ENCODE measurements at places on chromosomes 4 and X.

DNA sequence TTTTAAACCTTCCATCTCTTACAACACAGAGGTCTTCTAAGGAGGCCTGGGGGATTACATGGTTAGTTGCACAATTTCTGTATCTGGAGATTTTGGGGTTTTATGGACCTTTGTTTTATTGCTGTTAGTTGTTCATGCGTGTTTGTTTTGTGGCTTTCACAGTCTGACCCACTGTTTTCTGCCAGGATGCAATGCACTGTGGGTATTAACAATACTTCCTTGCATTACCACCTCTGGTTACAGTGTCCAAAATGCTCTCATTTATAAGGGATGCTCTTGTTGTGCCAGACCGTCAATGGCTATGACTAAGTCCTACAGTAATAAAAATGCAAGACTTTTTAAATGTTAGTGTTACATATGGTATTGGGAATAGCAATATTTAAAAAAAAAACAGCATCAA is 730.2 kb downstream of the KCTD8 start:
- no peak for DNase-seq

DNA sequence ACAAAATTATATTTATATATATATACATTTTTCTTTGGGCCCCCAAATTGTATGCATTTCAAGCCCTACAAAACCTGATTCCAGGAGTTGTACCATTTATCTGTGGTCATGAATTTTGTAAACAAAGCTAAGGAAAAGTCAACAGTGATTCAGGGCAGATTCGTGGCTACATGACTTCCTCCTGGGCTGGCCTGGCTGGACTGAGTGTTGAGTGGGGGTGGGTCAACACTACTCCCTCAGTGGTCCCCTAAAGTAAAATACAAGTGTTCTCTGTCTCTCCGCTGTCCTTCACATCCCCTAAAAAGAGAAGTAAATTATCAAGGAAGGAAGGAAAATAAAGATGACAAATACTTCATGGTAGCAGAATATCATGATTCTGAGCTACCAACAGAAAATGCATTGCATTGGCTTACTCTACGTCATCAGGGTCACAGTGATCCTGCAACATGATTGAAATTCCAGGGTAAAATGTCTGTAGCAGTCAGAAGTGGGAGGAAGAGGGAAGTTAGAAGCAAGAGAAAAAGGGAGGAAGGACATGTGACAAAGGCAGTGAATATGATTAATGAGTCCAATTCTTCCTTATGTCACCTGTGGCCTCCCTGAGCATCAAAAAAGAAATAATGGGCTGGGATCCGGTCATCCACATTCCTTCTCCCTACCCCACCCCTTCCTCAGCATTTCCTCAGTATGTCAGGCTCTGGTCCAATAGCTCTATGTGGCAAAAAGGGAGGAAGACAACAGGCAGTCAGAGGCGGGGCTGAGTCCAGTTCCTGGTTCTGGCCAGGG is 42.4 kb upstream of the MYOZ2 start:
- no peak for DNase-seq

GRCh38 chr4:107120661-107121060 is 84.5 kb upstream of the DKK2 start:
- no peak for DNase-seq

DNA sequence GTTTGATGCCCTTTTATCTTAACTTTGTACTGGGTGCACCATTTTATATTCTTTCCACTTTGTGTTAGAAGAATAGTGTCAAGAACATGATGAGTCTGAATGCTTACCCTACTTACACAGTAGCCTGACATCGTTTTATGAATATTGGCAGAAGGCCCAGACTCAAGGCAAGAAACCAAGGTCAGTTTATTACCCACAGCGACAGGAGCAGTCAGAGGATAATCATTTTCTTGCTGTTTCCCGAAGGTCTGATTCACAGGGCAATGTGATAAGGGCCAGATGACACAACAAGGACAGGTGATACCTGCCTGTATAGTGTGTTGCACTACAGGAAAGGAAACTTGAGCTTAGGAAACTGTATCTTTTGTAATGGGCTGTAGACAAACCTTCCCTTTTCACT is 417.4 kb downstream of the SPOCK3 start:
- no peak for DNase-seq

- no peak for DNase-seq
Measured at GRCh38 chrX:18899796-18900380, 84.0 kb downstream of the PHKA2 start.

- no peak for DNase-seq
Measured at GRCh38 chr4:35503435-35503834, 740.9 kb downstream of the ARAP2 start.

GRCh38 chr4:12487000-12487399 is 997.1 kb downstream of the RAB28 start:
- DNase-seq = no peak

GRCh38 chr4:954211-955020 is 19.0 kb downstream of the DGKQ start:
- no peak for DNase-seq

DNA sequence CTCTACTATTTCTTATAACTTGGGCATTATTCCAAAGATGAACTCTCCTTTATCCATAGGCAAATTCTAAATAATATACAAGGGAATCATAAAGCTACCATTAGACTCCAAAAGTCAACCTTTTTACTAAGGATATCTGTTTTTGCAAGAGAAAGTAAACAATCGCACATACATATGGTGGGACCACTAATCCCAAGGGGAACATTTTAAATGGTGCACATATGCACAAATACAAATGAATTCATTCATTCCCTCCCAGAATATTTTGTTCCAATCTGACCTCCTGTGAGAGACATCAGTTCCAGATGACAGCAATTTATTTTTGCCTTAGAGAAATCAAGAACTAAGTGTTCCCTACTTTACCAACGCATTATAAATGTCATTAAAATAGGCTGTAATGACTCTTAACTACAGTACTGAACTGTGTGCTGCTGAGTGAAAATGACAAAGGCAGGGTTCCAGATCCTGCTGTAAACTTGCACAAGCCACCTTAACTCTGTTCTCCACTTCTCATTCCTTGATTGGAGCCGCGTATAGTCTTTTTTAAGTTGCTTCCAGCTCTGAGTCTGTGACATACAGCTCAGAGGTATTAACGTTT is 2.0 kb downstream of the DHX15 start:
- no peak for DNase-seq

- DNase-seq = no peak
Measured at GRCh38 chrX:107766470-107767150, 9.0 kb downstream of the TSC22D3 start.

DNA sequence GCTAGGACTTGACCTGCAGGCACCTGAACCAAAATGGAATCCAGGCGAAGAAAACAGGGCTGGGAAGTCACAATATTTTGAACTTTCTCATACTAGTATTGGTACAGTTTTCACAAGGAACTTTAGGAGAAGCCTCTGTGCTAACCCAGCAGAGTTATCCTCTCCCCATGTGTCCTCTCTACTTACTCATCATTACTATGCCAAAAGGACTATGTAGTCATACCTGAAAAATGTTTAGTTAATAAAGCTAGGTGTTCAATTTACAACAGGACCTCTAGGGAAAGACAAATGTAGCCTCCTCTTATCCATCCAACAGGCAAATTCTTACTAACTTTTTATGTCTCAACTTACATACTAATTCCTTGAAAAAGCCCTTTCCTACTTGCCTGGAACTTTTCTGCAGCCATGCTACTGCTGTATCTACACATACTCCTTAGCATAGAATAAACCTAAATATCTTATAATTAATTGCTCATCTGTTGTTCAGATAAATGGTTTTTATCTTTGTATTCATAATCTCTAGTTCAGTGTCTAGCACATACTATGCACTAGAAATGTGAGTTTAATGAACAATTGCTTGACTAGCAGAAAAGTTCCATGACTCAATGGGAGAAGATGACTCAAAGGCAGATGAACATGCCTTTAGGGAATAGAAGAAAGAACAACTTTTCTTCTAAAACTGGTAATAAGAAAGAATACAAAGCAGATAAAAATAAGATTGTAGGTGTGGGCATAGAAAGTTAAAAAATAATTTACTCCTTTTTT is 215.5 kb upstream of the VEGFC start:
- no peak for DNase-seq

DNA sequence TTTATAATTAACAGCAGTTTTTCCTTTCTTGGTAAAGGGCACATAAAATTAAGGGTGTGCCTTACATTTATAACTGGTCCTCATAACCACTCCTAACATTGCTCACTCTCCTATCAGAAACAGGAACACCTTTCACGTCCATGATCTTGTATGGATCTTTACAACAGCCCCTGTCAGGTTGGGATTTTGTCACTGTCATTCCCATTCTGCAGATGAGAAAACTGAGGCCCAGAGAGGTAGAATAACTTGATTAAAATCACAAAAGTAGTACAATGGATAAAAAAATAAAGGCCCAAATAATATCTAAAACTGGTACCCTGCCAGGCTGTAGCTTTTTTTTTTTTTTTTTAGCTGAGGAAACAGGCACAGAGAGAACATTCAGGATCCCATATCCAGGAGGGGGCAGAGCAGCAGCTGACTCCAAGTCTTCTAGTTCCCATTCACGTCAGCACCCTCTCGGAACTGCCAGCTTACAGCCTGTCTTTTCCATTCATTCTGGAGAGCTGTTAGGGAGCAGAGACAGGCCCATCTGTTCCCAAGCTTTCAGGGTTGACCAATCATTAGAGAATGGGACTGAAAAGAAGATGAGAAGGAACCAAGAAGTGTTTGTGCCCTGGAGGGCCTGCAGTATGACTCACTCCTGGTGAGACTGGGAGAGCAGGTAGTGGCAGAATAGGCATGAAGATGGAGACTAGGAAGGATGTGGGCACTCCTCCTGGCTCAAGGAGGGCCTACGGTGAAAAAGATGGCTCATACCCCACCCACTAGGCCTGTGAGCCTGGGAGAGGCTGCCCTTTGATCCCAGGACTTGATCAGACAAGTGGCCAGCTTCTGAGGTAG is 7.3 kb downstream of the SUV39H1 start:
- no peak for DNase-seq

DNA sequence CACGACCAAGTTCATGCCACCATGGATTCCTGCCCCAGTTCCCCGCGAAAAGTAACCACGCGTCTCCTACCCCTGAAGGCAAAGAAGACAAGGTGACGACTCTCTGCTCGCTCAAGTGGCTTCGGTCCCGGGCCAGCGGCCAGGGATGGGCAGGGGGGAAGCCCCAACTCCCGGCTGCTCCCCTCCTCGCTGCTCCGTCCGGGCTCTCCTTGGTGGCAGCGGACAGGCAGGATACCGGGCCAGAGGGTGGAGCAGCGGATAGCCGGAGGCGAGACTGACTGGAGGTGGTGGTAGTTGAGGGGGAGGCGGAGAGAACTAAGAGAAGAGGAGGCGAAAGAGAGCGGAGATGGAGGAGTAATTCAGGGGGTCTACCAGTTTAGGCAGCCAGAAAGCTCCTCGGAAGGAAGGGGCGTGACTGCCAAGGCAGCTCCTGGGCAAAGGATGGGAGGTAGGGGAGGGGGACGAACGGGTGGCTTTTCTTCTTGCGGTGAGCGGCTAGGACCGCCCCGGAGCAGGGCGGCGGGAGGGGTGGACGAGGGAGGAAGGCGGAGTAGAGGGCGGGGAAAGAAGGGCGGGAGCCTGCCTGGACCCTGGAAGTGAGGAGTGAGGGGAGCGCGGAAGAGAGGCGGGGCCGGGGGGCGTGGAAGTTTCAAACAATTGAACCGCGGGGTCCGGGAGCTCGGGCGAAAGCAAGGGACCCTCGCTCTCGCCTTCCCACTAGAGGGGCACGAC is at the start of gene AMOT:
AMOT (minus strand) TSS at position 450 of the 732 bp plus-strand sequence. CDS start 17,705 bp downstream, outside the sequence.
- peak; percentile 19 for DNase-seq

GRCh38 chr4:123867910-123868587 is 471.5 kb downstream of the SPRY1 start:
- DNase-seq = no peak

DNA sequence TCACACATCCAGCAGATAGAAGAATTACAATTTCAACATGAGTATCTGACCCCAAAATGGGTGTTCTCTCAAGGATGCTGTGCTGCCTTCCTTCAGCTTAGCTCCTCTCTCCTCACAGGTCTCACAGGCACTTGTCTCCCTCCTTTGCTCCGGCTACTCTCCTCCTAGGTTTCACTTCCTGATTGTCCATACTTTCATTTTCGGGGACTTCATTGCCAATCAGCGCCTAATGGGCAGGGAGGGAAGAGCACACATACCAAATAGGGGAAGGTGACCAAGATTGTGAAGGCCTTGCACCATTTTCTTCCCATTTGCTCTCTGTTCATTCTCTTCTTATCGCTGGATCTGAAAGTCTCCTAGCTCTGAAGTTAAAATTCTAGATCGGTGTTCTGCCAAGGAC is 125.4 kb upstream of the EOLA2 start:
- DNase-seq = no peak

- no peak for DNase-seq
Measured at GRCh38 chr4:141215030-141215429, 5.7 kb upstream of the ZNF330 start.

GRCh38 chrX:115503099-115503498 is 57.9 kb upstream of the PLS3 start:
- DNase-seq = no peak

GRCh38 chr4:82667761-82668480 is 106.1 kb upstream of the TMEM150C start:
- DNase-seq = no peak

- no peak for DNase-seq
Measured at GRCh38 chr4:76779740-76780459, 118.0 kb downstream of the SOWAHB start.

DNA sequence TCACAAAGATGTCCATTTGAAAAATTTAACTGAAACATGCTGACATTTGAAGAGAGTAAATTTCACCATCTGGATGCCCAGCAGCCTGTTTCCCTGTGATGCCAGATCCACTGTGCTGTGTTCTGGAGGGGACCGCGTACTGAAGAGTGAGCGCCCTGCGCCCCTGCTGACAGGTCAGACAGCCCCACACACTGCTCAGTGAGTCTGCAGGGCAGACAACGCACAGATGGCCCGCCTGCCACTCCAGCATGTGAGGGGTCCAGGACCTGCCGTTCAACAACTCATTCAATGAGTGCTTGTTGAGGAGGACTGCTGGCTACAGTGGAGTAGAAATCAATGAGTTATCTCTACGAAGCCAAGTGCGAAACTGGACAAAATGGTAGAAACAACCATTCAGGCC is 49.2 kb downstream of the FGFRL1 start:
- DNase-seq = no peak

GRCh38 chr4:128461291-128462102 is 173.9 kb upstream of the PGRMC2 start:
- no peak for DNase-seq

DNA sequence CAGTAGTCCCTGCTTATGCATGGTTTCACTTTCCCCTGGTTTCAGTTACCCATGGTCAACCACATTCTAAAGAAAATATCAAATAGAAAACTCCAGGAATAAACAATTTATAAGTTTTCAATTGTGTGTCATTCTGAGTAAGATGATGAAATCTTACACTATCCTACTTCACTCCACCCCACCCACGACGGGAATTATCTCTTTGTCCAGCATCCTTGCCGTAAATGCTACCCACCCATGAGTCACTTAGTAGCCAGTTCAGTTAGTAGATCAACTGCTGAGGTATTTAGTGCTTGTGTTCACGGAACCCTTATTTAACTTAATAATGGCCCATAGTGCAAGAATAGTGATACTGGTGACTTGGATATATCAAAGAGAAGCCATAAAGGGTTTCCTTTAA is 91.4 kb downstream of the KLHL13 start:
- no peak for DNase-seq

Measured in activated naive CD4-positive, alpha-beta T cell treated with anti-CD3 and anti-CD28 coated beads, Interleukin-2, amount 50 U/mL, for 72 hours (primary cell).